ENCODE measurements at places on chromosomes 7 and 10.

DNA sequence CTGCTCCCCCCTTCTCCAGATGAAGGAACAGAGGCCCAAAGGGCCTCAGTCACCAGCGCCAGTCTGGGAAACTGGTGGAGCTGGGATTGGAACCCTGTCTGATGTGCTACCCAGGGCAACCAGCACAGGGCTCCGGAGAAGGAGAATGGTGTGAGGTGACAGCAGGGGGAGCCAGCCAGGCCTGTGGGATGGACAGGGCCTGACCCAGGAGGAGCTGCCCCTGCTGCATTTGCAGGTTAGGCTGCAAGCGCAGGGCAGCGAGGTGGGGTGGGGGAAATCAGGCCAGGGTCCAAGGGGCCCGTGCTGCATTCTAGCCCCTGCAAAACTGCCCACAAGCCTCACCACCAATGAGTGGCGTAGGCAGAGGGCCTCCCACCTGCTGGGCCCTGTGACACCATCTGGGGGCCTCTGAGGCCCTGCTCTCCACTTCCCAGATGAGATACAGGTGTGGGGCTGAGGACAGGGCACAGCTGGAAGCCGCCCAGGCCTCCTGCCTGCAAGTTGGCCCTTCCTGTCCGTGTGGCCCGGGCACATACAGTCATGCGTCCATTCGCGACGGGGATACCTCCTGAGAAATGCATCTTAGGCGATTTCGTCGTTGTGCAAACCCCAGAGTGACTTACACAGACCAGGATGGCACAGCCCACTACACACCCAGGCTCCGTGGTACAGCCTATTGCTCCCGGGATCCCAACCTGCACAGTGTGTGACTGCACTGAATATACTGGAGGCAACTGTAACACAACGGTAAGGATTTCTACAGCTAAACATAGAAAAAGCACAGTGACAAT is 45.3 kb downstream of the RASGEF1A start:
- DNase-seq = no peak

GRCh38 chr7:135933509-135934188 is 43.5 kb downstream of the MTPN start:
- DNase-seq = no peak

GRCh38 chr7:54841772-54842697 is 83.0 kb upstream of the SEC61G start:
- no peak for DNase-seq

- no peak for DNase-seq
Measured at GRCh38 chr10:72204296-72204695, 11.5 kb upstream of the ANAPC16 start.

- no peak for DNase-seq
Measured at GRCh38 chr7:39349452-39350123, 216.6 kb upstream of the YAE1 start.

DNA sequence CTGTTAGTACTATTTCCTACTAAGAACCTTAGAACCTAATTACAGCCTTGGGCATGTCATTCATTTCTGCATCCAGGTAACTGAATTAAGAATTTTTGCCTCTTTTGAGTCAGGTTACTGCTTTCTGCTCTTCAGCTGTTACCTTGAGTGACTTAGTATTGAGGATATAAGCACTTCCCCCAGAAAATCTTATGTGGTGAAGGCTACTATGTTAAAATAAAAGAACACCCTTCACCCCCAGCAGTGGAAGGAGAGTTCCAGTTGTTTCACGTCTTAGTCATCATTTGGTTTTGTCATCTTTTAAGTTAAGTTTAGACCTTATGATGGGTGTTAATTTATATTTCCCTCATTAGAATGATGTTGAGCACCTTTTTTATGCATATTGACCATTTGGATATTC is 82.8 kb downstream of the GLCCI1 start:
- DNase-seq = no peak

GRCh38 chr7:151349507-151349853 is 7.9 kb downstream of the NUB1 start:
- DNase-seq = no peak

GRCh38 chr10:73172867-73173266 is 4.9 kb downstream of the FAM149B1 start:
- no peak for DNase-seq

GRCh38 chr10:9275861-9276260 is 1221.4 kb downstream of the GATA3 start:
- DNase-seq = no peak

- DNase-seq = no peak
Measured at GRCh38 chr10:43667761-43668386, 19.2 kb upstream of the ZNF32 start.

DNA sequence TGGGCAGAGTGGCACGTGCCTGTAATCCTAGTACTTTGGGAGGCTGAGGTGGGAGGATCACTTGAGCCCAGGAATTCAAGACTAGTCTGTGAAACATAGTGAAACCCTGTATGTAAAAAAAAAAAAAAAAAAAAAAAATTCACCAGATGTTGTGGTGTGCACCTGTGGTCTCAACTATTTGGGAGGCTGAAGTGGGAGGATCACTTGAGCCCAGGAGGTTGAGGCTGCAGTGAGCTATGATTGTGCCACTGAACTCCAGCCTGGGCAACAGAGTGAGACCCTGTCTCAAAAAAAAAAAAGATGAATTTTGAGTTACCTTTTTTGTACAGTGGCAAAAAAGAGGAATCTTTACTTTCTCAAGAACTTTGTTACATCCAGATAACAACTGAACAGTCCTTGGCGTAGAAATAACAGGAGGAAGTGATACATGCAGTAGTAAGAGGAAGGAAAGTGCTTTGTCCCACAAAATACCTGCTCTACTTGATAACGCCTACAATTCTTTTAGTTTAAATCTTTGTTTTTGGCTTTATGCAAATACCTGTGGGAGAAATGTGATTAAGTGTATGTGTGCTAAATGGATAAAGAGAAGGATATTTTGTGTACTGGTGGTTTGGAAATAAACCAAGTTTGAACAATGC is 29.3 kb downstream of the SPAG6 start:
- DNase-seq = no peak

GRCh38 chr7:24836084-24836483 is 78.8 kb upstream of the GSDME start:
- DNase-seq = no peak

DNA sequence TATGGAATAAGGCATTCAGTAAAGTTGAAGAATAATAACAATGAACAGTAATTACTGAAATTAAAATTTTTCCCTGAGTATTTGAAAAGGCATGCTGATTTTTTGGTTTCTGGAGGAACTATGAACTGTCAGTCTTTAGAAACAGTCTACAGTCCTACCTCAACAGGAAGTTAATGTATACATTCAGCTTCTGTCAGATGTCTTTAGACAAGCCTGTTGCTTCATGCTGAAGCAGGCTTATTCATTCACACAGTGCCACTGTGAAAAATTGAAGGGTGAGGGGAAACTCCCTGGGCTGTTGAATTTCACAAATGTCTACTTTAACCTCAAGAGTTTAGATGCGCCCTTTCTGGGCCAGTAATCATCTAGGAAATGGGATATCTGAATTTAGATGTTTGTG is 3.5 kb downstream of the NRF1 start:
- no peak for DNase-seq

DNA sequence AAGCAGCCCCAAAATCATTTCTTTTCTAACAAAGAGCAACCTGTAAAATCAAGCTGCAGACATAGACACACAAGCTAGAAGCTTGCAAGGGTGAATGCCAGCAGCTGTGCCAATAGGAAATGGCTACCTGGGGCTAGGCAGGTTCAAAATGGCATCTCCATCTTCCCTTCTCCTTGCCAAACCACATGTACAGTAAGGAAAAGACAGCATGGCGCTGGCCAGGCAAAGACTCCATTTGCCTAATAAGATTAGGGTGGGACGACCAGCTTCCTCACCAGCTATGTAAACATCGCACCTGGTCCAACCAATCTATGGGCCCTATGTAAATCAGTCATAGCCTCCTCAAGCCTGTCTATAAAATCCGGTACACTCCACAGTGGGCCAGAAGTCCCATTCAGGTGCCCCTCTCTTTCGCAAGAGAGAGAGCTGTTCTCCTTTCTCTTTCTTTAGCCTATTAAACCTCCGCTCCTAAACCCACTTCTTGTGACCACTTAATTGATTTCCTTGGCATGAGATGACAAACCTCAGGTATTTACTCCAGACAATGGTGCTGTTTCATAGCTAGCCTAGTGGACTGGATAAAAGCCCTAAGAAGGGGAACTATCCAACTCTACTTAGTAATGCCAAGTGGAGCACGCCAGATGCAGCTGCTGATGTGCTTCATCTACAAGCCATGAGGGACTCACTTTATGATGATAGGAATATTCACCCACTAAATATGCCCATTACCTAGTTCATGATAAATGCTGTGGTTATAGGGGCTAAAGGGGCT is 44.1 kb downstream of the HTR7 start:
- no peak for DNase-seq

Measured in NCI-H345 (cell line).